Amygdala (tissue), 56 donors: ENCODE measurements at places on chromosomes 1 and 21.

DNA sequence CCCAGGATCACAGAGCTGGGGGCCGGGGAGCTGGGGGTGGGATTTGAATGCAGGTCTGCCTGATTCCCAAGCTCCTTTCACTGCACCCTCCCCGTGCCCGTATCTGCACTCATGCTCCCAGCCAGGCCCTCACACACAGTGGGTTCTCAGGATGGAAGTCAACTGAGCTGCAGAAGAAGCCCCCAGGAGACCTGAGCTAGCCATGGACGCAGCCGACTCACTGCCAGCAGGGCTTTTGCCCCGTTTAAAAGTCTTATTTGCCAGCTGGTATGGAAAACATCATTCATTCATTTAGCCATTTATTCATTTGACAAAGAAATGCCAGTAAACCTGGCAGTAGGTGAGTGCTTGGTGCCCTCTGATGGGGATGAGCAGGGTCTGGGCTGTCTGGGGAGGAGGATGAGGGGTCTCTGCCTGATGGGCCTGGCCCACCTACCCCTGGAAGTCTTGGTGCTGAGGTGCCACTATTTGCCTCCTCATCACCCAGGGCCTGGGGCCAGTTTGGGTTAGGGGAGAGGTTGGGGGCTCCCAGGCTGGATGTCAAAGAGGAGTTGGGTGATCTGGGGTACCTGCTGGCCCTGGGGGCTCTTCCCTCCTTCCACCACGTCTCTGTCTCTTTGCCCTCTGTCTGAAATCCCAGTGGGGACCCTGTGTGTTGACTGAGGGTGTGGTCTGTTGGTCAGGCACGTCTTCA is 2.8 kb downstream of the TNFRSF1B start:
- no peak for DNase-seq

- no peak for DNase-seq
These were observed 47.4 kb downstream of the PRKCZ start for GRCh38 chr1:2097386-2098300.

DNA sequence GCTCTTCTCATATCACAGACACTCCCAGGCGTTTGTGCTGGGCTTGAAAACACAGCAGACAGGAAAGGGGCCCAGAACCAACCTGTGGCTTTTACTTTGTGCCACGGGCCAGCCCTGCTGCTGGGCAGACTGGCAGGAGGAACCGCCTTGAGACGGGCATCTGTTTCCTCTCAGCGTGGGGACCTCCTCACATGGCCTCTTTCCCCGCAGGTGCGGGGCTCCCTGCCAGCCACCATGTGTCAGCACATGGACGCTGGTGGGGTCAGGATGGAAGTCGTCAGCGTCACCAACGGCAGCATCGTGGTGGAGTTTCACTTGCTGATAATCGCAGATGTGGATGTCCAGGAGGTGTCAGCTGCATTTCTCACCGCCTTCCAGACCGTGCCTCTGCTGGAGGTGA is 47.8 kb downstream of the UMODL1 start:
- no peak for DNase-seq

DNA sequence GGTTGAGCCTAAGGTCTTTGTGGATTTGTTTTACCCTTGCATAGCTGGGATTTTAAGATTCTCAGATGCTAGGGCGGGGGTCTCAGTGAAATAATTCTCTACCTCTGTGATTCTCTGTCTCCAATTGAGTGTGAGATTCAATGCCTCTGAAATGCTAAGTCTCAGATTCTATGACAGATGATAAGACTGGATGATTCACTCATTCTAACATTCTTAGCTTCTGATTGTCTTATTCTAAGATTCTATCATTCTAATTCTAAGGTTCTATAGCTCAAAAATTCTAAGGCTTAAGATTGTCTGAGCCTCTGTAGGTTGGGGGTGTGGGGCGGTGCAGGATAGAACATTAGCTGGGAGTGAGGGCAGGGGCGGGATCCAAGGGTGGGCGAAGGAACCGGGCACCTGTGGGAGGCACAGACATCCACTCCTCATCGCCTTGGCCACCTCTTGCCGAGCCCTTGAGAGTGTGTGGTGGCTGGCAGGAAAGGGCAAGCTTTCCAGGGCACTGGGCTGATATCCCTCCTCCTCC is 29.5 kb downstream of the ADGRB2 start:
- DNase-seq = no peak

GRCh38 chr1:24085546-24085945 is 26.4 kb downstream of the MYOM3 start:
- DNase-seq = no peak

GRCh38 chr1:201758499-201759050 is 70.4 kb upstream of the IPO9 start:
- no peak for DNase-seq

GRCh38 chr1:235011064-235011598 is 117.5 kb downstream of the TOMM20 start:
- DNase-seq = no peak

GRCh38 chr1:240598216-240599001 is 13.5 kb downstream of the GREM2 start:
- DNase-seq = no peak

DNA sequence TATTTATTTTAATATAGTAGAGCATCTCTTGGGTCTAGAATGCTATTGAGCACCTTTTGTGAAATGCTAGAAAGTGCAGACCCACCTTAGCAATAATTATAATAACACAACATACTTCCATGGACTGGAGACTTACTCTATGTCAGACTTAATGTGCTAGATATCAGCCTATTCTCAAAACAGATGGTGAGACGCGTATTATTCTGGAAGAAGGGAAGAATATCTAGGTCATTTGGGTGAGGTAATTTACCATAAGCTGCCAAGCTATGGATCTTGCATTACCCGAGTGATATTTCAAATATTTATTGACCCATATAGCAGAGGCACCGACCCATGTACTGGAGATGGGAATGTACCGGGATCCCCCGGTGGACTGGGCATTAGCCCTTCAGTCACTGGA is 20.6 kb upstream of the IFNLR1 start:
- no peak for DNase-seq

DNA sequence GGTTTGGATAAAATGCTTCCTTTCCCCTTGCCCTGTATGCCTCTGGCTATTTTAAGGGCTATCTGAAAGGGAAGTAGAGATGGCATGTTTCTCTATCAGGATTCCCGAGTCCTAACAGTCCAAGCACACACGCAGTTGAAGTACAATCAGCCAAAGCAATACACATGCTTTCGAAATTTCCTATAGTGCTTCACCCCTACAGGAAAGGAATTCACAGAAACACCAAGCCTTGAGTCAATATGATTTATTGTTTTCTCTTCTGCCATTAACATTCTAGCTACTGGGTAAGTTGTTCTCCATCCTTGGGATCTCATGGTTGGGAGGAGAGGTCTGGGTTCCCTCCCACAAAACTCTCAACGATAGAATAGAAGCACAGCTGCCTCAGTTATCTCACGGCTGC is 8.7 kb downstream of the ITLN1 start:
- DNase-seq = no peak

DNA sequence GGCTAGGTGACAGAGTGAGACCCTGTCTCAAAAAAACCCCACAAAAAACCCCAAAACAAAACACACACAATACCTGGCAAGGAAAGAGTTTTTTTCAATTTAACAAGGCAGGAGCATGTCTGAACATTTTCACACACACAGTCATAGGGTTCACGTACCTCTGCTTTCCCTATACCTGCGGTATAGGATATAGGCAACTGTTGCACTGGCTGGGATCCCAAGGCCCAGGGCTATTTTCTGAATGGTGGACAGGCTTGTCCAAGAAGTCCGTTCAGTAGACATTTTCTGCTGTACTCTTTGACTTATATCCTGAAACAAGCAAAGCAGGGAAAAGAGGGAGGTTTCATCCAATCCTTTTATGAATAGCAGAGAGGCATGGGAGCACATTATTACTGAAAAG is 7.6 kb downstream of the TDRKH start:
- no peak for DNase-seq

GRCh38 chr1:34711485-34711884 is 43.4 kb upstream of the GJB5 start:
- no peak for DNase-seq

GRCh38 chr1:174001573-174001972 is 20.6 kb downstream of the RC3H1 start:
- no peak for DNase-seq

GRCh38 chr1:202259705-202260104 is 66.1 kb downstream of the LGR6 start:
- DNase-seq = no peak

- DNase-seq = no peak
These were observed 72.9 kb downstream of the RPS6KA1 start for GRCh38 chr1:26602378-26602959.

- DNase-seq = no peak
These were observed 3.4 kb upstream of the RNF19B start for GRCh38 chr1:32967888-32968568.

DNA sequence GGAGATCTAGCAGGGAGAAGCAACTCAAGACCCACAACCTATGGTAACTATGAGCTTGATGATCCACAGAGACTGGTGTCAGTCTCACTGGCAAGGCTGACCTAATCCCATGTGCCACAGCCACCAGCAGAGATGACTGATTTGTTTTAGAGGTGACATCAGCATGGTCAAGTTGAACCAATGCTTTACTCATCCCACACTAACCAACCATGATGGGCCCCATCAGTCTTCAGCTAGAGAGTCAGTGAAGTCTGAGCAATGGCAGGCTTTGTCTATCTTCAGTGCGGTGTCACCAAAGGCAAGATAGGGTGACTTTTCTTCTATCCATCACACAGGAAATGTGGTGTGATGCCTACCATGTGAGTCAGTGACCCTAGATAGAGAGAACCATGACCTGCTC is 1470.7 kb downstream of the NCAM2 start:
- no peak for DNase-seq

DNA sequence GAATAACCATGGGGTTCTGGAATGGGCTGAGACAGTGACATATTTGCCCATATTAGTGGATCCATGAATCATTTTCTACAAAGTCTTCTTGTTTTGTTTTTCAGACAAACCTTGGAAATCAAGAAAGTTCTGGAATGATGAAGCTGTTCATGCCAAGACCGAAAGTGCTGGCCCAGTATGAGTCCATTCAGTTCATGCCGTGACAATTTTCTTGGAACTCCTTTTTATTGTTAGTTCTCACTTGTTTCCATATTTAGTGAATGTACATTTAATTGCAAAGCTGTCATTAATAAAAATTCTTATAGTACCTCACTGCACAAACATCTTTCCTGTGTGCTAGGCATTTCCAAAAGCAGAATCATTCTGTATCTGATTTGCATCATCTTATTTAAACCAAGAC is 100.6 kb upstream of the KCNJ15 start:
- DNase-seq = no peak

DNA sequence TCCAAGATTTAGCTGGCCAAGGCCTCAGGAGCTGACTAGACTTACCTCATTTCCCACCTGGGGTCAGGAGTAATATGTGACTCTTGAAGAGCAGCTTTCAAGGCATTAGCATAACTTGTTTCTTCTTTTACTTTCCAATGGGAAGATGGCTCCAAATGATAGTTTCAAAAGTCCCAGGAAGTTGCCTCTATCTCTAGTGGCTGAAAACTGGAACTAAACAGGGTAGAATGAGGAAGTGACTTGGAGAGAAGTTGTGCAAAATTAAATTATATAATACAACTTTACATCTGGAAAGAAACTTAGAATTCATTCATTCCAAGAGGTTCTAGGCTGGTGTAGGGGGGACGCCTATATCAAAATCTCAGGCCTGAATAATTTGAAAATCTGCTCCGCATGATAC is 250.1 kb upstream of the FMN2 start:
- no peak for DNase-seq

DNA sequence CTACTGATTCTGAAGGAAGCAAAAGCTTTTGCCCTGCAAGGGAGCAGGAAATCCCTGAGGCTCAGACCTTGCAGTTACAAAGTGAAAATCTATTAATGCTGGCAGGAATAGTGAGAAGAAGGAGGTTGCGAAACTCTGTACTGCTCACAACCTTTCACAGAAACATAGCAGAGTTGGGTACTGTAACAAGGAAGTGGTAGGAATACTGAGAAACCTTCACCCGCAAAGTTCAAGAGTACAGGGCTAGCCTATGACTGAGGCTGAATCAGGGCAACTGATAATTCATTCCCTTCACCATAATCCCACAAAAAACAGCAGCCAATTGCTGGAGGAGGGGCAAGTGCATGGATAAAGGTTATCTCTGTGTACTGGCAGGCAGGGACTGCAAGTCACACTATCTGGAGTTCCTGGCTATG is 23.9 kb upstream of the KCTD3 start:
- no peak for DNase-seq

DNA sequence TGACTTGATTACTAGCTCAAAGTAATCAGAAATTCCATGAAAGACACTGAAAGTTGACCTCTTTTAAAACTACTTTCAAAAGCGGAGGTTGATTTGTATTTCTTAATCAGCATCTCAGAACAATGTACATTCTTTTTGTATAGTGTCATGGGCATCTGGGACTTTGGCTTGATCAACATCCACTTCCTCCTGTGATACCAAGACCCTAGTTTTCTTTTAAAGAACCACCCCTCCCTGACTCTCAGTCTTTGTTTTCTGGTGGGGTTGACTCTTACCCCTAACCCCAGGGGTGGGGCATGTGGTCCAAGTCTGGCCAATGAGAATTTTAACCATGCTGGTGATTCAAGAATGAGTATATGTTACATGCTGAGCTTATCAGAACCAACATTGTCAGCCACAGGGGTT is 21.7 kb upstream of the IRF2BP2 start:
- no peak for DNase-seq

- no peak for DNase-seq
These were observed 4.4 kb downstream of the ATP1B1 start for GRCh38 chr1:169110689-169111447.

- no peak for DNase-seq
These were observed 378.9 kb downstream of the PLPP3 start for GRCh38 chr1:56200442-56200841.

DNA sequence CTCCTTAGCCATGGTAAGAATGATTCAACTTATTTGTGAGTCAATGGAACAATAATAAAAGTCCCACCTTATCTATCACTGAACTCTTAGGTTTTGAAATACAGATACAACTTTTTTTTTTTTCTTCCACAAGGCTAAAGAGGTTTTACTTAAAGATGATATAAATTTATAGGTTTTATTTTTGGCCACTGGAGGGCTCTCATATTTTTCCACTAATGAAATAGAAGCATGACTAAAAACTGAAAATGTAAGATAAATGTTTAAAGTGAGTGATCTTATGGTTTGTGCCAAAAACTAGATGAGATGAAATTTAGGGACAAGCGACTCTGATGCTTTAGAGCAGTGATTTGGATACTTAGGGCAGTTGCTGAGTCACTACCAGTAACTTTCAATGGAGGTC is 499.0 kb downstream of the NUF2 start:
- DNase-seq = no peak
